ENCODE measurements at places on chromosomes 16 and 17. TPM values are rescaled to one million over a fixed set of nuclear protein-coding genes. Genes with fewer than 3 reads are reported as not detected.

PLK1 gene
- 25.6 TPM for polyA plus RNA-seq

DNA sequence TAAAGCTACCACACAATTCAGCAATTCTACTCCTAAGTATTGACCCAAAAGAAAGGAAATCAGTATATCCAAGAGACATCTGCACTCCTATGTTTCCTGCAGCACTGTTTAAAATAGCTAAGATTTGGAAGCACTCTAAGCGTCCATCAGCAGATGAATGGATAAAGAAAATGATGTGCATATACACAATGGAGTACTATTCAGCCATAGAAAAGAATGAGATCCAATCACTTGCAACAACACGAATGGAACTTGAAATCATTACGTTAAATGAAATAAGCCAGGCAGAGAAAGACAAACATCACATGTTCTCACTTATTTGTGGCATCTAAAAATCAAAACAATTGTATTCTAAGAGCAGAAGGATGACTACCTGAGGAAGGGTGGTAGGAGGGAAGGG lies 1.5 kb downstream of the SLFN11 start:
- DNase-seq: no peak

TNS4 gene
- not detected for polyA plus RNA-seq

GRCh38 chr16:30951750-30952149 lies 2.9 kb downstream of the ORAI3 start:
- DNase-seq: no peak

DNA sequence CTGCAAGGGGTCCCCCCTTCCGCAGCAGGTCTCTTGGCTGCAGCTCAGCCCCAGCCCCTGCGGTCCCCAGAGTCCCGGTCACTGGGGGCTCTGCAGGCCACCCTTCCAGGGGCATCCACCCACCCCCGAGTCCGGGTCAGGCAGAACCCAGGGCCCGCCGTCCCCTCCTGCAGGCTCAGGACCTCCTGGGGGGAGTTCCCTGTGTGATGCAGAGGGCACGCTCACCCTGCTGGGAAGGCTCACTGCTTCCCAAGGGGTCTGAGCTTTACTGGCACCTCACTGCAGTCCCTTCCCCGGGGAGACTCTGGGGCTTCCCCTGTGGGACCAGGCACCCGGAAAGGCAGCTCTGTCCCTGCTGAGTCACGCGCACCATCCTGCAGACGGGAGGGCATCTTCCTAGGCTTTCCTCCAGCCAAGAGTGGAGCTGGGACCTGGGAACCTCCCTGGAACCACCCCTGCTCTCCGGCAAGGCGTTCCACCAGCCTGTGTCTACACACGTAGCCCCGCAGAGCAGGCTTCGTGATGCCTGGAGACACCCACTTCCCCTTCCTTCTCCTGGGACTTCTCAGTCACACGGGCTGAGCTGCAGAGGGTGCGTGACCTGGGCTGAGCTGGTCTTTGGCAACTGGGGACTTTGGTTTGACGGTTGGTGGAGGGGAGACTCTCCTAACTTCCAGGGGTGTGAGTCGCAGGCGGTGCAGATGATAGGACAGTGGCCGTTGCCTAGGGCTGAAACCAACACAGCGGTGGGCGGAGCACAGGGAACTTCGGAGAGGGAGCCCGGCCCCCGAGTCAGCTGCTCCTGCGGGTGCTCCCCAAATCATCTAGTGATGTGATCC lies 23.4 kb downstream of the SLC25A10 start:
- DNase-seq: no peak

- DNase-seq: no peak
These were observed 48.9 kb downstream of the SMPD3 start for GRCh38 chr16:68399456-68399855.

GRCh38 chr17:78979780-78980623 lies at the start of gene LGALS3BP:
LGALS3BP (minus strand) TSS chr17:78979923; CDS start chr17:78977191, 2,732 bp downstream.
- no peak for DNase-seq

- DNase-seq: no peak
These were observed 6.0 kb downstream of the RHOT1 start for GRCh38 chr17:32148351-32148750.

DNA sequence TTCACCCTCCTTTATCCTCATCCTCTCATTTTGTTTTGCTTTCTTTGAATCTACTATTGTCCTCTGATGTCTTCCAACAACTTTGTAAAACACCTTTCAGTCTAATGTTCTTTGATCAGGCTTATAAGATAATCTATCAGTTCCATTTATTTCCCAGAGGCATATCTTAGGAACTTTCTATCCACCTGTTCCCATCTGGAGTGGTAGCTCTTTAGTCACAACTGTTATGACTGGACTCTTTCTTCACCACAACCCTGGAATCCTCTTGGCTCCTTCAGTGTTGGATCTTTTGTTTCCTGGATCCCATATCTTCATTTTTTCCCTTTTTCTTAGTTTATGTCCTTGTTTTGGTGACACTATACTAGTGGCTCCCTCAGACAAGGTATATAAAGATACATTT lies 23.5 kb downstream of the RPS6KB1 start:
- no peak for DNase-seq

DPEP3 gene
- not detected for polyA plus RNA-seq

MGAT5B gene
- polyA plus RNA-seq: 1.5 TPM

GRCh38 chr16:88049561-88050545 lies 98.6 kb downstream of the BANP start:
- DNase-seq: no peak

TPPP3 gene
- 75.7 TPM for polyA plus RNA-seq

TMEM98 gene
- 245 TPM for polyA plus RNA-seq

- no peak for DNase-seq
These were observed 4.9 kb downstream of the MAP3K14 start for GRCh38 chr17:45311760-45312476.

GRCh38 chr17:62351176-62351575 lies 29.2 kb upstream of the EFCAB3 start:
- DNase-seq: no peak

- DNase-seq: no peak
These were observed 11.4 kb downstream of the MARVELD3 start for GRCh38 chr16:71637398-71637797.

NPIPB9 gene
- 1.00 TPM for polyA plus RNA-seq

FAHD1 gene
- 52.7 TPM for polyA plus RNA-seq

DNA sequence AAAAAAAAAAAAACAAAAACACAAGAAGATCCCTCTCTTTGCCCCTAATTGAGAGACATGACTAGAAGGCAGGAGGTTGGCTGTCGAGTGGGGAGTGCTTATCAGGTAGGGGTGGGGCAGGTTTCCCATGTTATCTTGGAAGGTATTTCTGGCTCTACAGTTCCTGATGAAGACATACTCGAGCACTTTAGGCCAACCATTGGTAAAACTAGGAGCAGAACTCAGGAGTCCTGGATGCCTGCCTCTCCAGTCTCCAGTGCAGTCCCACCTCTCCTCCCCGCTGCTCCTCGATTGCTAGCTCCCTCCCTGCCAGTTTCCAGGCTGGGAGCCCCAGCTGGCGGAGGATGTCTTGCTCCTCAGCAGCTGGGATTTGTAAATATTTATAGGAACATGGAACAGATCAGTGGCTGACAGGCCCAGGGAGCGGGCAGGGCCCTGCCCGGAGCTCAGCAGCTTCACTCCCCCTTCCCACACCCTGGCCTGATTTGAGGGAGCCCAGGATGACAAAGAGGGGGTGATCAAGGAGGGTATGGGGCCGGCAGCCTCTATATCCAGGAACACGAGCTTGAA lies 11.4 kb upstream of the C1QL1 start:
- no peak for DNase-seq

TVP23A gene
- polyA plus RNA-seq: 3.0 TPM

GRCh38 chr17:10216213-10216938 lies 18.0 kb upstream of the GAS7 start:
- DNase-seq: no peak

CD300LB gene
- 0.14 TPM for polyA plus RNA-seq

GRCh38 chr17:47935961-47936360 lies 5.4 kb upstream of the PNPO start:
- no peak for DNase-seq

FOXF1 gene
- polyA plus RNA-seq: 0.07 TPM

GRCh38 chr16:84650062-84650991 lies 2.0 kb downstream of the KLHL36 start:
- DNase-seq: no peak

GRCh38 chr16:57528499-57529390 lies 7.6 kb downstream of the CCDC102A start:
- no peak for DNase-seq

CHST4 gene
- 0.48 TPM for polyA plus RNA-seq

GRCh38 chr16:84323606-84324005 lies 28.9 kb downstream of the WFDC1 start:
- DNase-seq: no peak

RDM1 gene
- 2.4 TPM for polyA plus RNA-seq

KIF2B gene
- polyA plus RNA-seq: not detected

DNA sequence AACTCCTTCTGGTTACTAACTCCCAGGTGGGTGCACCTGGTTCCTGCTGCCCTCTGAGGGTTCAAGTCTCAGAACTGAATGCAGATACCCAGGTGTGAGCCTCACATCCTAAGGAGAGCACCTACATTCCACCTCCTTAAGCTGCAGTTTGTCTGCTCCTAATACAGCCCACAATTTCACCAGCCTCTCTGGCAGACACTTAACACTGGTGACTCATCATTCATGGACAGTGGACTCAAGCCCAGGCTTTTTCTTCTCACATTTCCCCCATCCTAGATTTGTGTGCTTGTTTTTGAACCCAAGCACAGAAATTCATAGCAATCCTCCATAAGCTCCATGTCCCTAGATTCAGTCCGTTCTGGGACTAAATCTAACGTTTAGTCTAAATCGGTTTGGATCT lies 7.0 kb upstream of the MAF start:
- DNase-seq: no peak

TMC7 gene
- polyA plus RNA-seq: 1.9 TPM

DNA sequence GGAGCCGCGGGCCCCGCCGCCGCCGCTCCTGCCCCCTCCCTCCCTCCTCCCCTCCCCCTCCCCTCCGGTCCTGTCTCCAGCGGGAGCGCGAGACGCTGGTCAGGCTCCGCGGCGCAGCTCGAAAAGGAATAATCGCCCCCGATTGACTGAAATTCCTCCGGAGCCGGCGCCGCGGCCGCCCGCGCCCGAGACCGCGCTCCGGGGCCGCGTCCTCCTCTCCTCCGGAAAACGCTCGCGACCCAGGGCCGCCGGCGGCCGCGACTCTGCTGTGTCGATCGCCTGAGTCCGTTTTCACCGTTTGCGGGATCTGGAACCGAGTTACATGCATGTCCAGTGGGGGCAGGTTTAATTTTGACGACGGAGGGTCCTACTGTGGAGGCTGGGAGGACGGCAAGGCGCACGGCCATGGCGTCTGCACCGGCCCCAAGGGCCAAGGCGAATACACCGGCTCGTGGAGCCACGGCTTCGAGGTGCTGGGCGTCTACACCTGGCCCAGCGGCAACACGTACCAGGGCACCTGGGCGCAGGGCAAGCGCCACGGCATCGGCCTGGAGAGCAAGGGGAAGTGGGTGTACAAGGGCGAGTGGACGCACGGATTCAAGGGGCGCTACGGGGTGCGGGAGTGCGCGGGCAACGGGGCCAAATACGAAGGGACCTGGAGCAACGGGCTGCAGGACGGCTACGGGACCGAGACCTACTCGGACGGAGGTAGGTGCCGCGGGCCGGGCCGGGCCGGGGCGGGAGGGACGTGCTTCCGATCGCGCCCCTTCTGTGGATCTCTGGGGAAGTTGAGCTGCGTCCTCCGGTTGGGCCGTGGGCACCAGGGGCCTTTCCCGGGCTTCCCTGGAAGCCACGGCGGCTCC lies 744 bp downstream of the JPH3 start:
- DNase-seq: no peak

DNA sequence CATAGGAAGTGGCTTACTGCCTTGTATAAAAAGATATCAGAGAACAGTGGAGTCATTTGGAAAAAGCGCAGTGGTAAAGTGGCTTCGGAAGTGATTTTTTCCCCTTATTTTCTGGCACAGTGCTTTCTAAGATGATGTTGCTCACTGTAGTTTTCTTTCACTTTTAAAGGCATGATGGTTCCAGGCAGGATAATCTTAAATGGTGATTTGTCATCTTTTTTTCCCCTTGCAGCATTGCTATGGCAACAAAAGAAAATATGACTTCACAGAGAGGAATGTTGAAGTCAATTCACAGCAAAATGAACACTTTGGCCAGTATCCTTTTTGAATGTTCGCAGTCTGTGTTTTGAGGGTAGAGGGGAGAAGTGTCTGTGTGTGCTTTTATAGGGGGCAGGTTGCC lies 42.5 kb downstream of the GOSR1 start:
- no peak for DNase-seq

DNA sequence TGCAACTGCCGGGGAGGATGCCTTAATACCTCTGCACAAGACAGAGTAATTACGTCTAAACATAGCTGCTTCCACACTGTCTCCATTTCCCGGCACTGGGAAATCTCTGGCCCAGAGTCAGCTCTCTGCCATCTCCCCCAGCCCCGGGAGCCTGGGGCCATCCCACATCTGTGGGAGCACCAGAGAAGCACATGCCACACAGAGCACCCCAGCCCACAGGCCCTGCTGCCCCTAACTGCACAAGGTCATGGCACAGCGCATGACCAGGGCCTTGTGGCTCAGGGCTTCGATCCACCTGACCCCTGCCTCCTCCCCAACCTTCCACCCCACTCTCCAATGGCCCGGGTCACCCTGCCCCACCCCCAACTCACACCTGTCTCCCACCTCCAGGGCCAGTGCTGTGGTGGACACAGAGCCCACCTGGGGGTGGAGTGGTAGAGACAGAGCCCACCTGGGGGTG lies 36.6 kb upstream of the RBFOX3 start:
- DNase-seq: no peak

ODAD4 gene
- polyA plus RNA-seq: 5.7 TPM

PPL gene
- 27.8 TPM for polyA plus RNA-seq

MYOCD gene
- polyA plus RNA-seq: 3.8 TPM

DNA sequence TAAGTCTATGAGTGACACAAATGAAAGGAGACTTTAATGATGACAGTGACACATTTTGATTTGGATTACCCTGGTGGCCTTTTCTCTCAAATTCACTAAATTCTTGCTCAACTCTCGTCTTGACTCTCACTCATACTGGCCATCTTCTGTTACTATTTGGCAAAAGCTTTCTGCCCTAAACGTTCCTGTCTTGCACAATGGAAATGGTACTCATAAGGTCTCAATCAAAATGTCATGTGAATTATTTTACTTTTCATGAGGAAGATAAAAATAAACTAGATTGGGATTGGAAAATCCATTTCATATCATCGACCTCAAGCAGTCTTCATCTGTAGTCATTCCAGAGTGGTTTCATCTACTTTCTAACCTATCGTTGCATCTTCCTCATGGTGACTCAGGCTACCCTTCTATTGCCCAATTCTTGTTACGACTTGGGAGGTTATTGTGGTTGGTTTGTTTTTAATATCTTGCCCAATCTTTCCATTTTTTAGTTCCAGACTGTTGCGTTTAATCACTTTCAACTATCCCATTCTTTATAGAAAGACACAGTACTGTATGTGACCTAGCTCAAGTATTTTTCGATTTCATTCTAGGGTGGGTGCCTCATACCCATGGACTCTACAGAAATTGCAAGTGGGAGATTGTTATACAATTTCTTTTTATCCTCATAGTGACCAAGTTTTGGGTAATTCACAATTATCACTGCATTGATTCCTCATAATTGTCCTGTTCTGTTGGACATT lies 317.2 kb upstream of the KCNJ16 start:
- DNase-seq: no peak

SYNGR3 gene
- 2.0 TPM for polyA plus RNA-seq
